ENCODE measurements at places on chromosomes 5 and 9.

DNA sequence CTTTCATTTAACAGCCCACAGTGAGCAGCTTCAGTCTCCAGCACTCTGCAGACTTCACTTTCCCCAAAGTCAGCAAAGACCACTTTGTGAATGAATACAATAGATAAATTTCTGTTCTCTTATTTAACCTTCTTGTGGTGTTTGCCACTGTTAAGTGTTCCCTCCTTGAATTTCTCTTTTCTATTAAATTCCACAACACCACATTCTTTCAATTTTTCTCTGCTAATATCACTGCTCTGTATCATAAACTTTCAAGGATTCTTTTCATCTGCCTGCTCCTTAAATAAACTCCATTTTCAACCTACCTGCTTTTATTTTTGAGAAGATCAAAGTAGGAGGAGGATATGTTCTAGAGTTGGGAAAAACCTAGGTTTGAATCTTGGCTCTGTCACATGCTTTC lies 739.5 kb upstream of the GRAMD2B start:
- no peak for DNase-seq

DNA sequence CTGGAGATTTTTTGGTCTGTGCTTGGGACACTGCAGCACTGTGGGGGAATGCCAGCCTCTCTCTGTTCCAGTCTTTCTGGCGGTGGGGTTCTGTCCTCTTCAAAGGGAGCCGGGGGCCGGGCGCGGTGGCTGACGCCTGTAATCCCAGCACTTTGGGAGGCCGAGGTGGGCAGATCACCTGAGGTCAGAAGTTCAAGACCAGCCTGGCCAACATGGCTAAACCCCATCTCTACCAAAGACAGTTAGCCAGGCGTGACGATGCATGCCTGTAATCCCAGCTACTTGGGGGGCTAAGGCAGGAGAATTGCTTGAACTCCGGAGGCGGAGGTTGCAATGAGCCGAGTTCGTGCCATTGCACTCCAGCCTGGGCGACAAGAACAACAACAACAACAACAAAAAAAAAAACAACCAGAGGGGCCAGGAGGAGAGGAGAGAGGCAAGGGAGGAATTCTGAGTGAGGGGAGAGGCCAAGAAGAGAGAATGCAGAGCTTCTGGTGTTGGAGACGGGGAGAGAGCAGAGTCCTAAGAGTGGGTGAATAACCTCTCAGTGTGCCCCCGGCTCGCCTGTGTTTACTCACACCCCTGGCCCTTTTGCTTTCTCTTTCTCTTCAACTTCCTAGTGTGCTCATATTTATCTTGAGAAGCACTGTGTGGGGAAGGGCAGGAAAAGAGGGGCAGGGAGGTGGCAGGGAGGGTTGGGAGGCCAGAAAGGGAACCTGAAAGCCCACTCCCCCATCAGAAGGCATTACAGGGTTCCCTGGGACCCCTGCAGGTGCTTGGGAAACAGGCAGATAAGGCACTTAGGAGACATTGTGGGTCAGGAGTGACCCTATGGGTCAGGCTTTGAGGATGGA lies 3.2 kb upstream of the SET start:
- no peak for DNase-seq

GRCh38 chr9:91809581-91810285 lies 140.3 kb downstream of the ROR2 start:
- DNase-seq = no peak

GRCh38 chr9:38727497-38728001 lies 7.6 kb upstream of the FAM240B start:
- peak; percentile 66 for DNase-seq

DNA sequence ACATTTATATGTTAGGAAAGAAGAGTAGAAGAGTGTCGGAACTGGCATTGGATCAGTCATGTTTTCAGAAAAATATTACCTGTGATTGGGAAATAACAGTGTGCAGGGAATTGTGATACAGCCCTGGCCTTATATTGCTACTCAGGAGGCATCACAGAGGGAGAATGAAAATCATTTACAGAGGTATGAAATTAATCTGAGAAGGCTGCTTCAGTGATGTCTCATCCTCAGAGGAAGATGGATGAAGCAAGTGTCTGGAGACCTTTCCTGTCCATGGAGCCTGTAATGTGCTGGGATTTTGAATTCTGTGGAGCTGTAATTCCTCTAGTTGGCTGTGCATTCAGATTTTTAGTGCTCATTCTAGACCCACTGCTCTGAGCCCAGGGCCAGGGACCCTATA lies 3.8 kb downstream of the ACTBL2 start:
- no peak for DNase-seq

DNA sequence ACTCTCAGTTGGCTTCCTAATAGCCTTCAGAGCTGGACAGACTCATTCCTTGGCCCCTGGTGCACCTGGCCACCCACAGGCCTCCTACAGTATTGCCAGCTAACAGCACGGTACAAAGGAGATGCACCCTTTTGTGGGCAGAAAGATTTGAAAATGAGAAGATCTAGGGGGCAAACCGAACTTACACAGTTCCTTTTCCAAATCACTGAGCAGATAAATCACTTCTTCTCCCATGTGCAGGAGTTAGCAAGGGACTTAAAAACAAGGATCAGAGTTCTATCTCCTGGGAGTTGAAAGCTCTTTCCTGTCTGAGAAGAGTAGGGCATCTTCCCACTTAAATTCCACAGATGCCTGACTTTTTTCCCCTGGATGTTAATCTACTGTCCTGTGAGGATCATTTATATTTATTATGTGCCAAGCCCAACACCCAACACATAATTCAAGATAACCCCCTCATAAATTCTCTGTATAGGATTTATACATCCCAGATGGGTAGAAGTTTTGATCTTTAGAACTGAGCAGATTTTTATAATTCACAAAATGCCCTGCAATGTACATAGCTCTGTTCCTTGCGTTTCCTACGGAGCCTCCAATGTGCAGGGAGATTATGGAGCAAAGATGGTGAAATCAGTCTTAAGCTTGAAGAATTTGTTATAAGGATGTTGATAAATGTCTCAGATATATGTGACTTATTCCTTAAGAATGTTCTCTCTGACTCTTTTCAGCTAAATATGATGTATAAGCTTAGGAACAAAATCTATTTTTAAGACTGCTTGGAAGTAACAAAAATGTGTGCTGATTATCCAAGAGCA lies 207.2 kb upstream of the DAPK1 start:
- no peak for DNase-seq

DNA sequence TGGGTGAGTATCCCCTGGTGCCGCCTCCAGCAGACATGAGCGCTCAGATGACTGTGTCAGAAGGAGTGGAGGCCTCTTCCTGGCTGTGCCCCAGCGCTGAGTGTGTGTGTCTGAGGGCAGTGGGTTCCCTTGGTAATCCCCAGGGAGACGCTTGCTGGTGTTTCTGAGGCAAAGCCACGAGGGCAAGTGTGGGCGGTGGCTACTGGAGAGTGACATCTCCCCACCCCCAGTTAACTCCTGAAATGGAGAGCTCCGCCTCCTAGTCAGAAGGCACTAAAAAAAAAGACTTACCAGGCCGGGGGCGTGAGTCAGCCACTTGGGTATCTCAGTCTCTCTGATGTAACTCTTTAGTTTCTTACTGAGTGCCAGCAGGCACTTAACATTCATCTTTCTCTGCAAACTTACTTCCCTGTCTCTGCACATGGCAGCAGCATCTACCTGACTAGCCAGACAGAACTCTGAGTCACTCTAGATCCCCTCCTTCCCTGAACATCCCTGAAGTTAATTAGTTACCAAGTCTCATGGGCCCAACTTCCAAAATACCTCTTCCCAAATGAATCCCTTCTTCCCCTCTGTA lies 19.3 kb downstream of the ORM2 start:
- peak; percentile 86 for DNase-seq

DNA sequence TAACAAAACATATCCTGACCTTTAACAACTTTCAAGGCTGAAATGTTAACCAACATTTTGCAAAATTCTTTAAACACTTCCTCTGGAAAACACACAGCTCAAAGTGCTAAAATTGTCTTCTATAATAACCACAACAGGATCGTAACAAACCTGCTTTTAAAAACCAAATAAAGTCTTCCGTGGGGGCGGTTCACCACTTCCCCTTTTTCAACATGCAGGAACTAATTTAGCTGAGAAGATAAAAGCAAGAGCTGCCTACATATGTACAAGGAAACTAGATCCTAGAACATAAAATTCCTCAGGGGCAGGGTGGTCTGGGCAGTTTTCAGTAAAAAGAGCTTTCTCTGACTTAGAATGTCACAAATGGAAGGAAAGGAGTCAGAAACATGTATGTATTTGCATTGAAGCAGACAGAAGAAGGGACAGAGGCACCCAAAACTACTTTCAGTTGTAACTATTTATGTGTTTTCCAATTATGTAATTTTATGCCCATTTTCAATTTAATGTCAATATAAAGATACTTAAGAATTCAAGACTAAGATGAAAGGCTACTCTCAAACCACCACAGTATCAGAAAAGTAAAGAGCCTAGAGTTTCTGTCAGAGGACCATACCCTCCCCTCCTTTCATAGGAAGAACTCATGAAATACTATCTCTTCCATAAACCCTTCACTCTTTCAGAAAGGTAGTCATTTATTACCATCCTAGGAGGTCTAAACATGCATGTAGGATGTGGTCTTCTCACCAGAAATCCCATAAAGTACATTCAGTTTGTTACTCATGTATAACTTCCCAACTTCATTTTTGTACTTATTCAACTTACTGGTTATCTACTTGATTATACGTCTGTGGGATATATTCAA lies 185.9 kb upstream of the RASA1 start:
- no peak for DNase-seq

DNA sequence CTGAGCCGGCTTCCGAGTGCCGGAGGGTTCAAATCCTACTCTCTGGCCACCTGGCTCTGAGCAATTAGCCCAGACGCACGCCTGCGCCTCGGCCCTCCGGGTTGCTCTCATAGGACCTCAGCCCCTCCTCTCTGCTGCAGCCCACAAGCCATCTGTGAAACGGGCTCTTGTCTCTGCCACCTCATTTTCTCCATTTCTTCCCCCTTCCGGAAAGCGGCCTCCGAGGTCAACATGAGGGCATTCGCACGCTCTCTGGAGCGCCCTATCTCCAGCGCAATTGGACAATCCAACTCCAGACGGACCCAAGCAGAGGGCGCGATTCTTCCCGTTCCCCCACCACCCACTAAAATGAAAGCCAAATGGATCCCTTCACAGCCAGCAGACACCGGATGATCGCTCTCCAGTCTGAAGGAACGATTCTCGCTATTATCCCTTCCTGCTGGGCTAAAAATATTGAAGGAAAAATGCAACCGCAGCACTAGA lies 41.5 kb downstream of the VAV2 start:
- no peak for DNase-seq

- DNase-seq = no peak
Measured at GRCh38 chr5:14830210-14831005, 41.2 kb downstream of the ANKH start.

DNA sequence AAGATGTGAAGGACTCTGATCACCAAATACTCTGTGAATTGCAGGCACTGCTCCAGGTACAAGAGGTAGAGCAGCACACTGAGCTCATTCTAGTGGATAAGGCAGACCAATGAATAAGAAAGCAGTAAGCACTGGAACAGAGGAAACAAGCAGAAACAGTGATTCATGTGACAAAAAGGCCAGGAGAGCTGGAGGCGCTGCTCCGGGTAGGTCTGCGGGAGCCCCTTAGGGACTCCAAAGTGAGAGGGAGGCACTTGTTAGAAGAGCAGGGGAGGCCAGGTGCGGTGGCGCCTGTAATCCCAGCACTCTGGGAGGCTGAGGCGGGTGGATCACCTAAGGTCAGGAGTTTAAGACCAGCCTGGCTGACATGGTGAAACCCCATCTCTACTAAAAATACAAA lies 231.6 kb upstream of the NFIL3 start:
- DNase-seq = no peak

GRCh38 chr5:142455856-142456255 lies 131.0 kb upstream of the SPRY4 start:
- DNase-seq = no peak

GRCh38 chr5:72109625-72110024 lies 2.4 kb downstream of the MAP1B start:
- DNase-seq = no peak

DNA sequence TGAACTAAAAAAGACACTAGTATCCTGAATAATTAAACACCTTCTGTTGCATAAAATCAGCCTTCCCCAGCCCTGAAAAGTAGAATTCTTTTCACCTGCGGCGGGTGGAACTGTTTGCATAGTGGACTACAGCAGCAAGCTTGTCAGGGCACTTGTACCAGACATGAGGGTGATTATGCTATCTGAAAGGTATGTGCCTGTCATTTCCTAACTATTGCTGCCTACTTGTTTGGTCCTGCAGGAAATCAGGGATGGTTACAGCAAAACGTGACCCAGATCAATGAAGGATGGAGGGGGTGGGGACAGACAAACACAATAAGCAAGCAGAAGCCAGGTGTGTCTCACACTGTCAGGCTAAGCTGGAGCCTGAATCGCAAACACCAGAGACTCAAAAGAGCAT lies 385.6 kb downstream of the MLLT3 start:
- DNase-seq = no peak

- DNase-seq = no peak
Measured at GRCh38 chr5:34586117-34586885, 69.8 kb upstream of the RAI14 start.

GRCh38 chr5:94268226-94268625 lies 350.2 kb downstream of the KIAA0825 start:
- no peak for DNase-seq

GRCh38 chr5:83029912-83030311 lies 47.3 kb downstream of the TMEM167A start:
- no peak for DNase-seq

- DNase-seq = no peak
Measured at GRCh38 chr5:125258615-125259014, 512.2 kb upstream of the ZNF608 start.

GRCh38 chr5:144151026-144151425 lies 19.4 kb downstream of the YIPF5 start:
- no peak for DNase-seq

DNA sequence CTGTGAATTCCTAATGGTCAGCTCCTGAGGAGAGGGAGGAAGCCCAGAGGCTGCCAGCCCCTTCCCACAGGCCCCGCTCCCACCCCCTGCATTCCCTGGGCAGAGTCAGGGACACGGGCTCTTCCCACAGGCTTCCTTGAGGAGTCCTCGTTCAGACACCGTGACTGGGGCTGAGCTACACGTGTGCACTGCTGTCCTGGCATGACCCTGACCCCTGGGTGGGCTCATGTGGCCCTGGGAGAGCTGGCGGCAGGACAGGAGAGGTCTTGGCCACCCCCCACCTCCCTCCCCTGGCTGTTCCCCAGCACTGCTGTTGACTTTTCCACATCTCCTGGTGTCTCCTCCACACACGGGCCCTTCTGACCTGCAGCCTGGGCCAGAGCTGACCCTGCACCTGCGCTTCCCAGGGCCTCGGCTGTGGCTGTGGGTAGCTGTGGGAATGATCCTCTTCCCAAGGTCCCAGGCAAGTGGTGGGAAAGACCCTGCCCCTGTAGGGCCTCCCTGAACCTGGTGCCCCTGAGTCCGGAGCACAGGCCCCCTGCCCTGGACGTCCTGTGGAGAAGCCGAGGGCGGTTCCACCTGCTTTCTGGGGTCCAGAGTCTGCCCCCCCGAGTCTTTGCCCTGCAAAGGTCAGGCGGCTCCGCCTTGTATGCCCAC lies 56.5 kb upstream of the NKD2 start:
- peak; percentile 11 for DNase-seq

GRCh38 chr9:115593587-115594091 lies 475.7 kb upstream of the TNC start:
- peak; percentile 56 for DNase-seq

- peak; percentile 78 for DNase-seq
Measured at GRCh38 chr5:90529939-90530677, 724 bp upstream of the LYSMD3 start.

- no peak for DNase-seq
Measured at GRCh38 chr5:10703676-10704075, 57.4 kb downstream of the DAP start.

- no peak for DNase-seq
Measured at GRCh38 chr5:67425514-67425913, 228.9 kb upstream of the CD180 start.

Data from iPS-NIHi11 (cell line).